Smooth muscle cell of the coronary artery (primary cell): ENCODE measurements at places on chromosomes 4 and X. TPM values are rescaled to one million over a fixed set of nuclear protein-coding genes. Genes with fewer than 3 reads are reported as not detected.

The SERTM2 gene
- total RNA-seq = not detected in 2 replicates

The CXCL11 gene
- not detected in 2 replicates for total RNA-seq

The MAMLD1 gene
- total RNA-seq = 0.45 and 0.47 TPM in 2 replicates

The F11 gene
- not detected in 2 replicates for total RNA-seq

The NAP1L3 gene
- 1.9 and 10.3 TPM in 2 replicates for total RNA-seq

The PPARGC1A gene
- total RNA-seq = 10.8 TPM in 1 of 2 replicates, not detected in the other

The TASL gene
- not detected in 2 replicates for total RNA-seq

The TGIF2LX gene
- not detected in 2 replicates for total RNA-seq

The IL2 gene
- not detected in 2 replicates for total RNA-seq

The USP17L21 gene
- not detected in 2 replicates for total RNA-seq

The COL25A1 gene
- total RNA-seq = 0.15 and 0.59 TPM in 2 replicates

The PDGFRA gene
- total RNA-seq = 173 and 451 TPM in 2 replicates

The LRCH2 gene
- total RNA-seq = 3.1 and 3.2 TPM in 2 replicates

The ANXA3 gene
- total RNA-seq = 2.5 and 8.8 TPM in 2 replicates

The DIPK2B gene
- 0.23 TPM in 1 of 2 replicates, not detected in the other for total RNA-seq

The C1QTNF7 gene
- total RNA-seq = 0.60 and 3.3 TPM in 2 replicates

The FAM184B gene
- under 0.01 TPM in 1 of 2 replicates, not detected in the other for total RNA-seq

The VCX3A gene
- not detected in 2 replicates for total RNA-seq

The ANK2 gene
- total RNA-seq = 17.0 and 403 TPM in 2 replicates

The PAK3 gene
- 0.59 and 3.5 TPM in 2 replicates for total RNA-seq

The SPANXB1 gene
- not detected in 2 replicates for total RNA-seq

The PAGE4 gene
- total RNA-seq = not detected in 2 replicates

The PCDH18 gene
- 33.4 and 297 TPM in 2 replicates for total RNA-seq

The ZBTB49 gene
- 2.6 and 4.6 TPM in 2 replicates for total RNA-seq

The SPATA18 gene
- 9.9 and 24.5 TPM in 2 replicates for total RNA-seq

The FAT4 gene
- total RNA-seq = 10.5 and 15.6 TPM in 2 replicates

The SMIM10L2A gene
- 0.08 and 0.35 TPM in 2 replicates for total RNA-seq

The MAGEA9B gene
- not detected in 2 replicates for total RNA-seq

The SSX4B gene
- not detected in 2 replicates for total RNA-seq

The VCX2 gene
- not detected in 2 replicates for total RNA-seq

The AIMP1 gene
- 10.4 and 19.8 TPM in 2 replicates for total RNA-seq

The TCEAL6 gene
- total RNA-seq = not detected in 2 replicates

The TENM3 gene
- total RNA-seq = 0.08 and 7.3 TPM in 2 replicates

The KIT gene
- 0.08 and 4.0 TPM in 2 replicates for total RNA-seq

The FDCSP gene
- total RNA-seq = not detected in 2 replicates

The GPR143 gene
- not detected in 2 replicates for total RNA-seq

The ERAS gene
- not detected in 2 replicates for total RNA-seq

The HPSE gene
- 0.23 and 0.59 TPM in 2 replicates for total RNA-seq

The EREG gene
- total RNA-seq = under 0.01 TPM in 1 of 2 replicates, not detected in the other

The DOCK11 gene
- total RNA-seq = 14.2 and 16.5 TPM in 2 replicates

The CT45A1 gene
- total RNA-seq = not detected in 2 replicates

The RHOXF1 gene
- not detected in 2 replicates for total RNA-seq

The SYN1 gene
- total RNA-seq = 0.08 and 0.59 TPM in 2 replicates

The IDS gene
- total RNA-seq = 28.5 and 30.6 TPM in 2 replicates

The TSPAN7 gene
- total RNA-seq = 0.23 TPM in 1 of 2 replicates, not detected in the other

The ARHGAP24 gene
- 33.5 and 51.0 TPM in 2 replicates for total RNA-seq

The L1CAM gene
- 0.08 and 0.23 TPM in 2 replicates for total RNA-seq

The ALB gene
- total RNA-seq = not detected in 2 replicates

The PABPC4L gene
- total RNA-seq = 0.23 and 1.6 TPM in 2 replicates

The MTNR1A gene
- total RNA-seq = not detected in 2 replicates

The MAGEA12 gene
- 0.08 TPM in 1 of 2 replicates, not detected in the other for total RNA-seq

The GLOD5 gene
- total RNA-seq = not detected in 2 replicates

The AFM gene
- total RNA-seq = not detected in 2 replicates

The ANOS1 gene
- 0.94 and 11.7 TPM in 2 replicates for total RNA-seq
